ENCODE measurements at places on chromosomes 13 and 19. TPM values are rescaled to one million over a fixed set of nuclear protein-coding genes. Genes with fewer than 3 reads are reported as not detected.

GRCh38 chr19:58558623-58559274 lies 338 bp upstream of the UBE2M start:
- peaks cover 65% of the 10 kb centered on the region for H3K4me1 ChIP-seq
- H3K4me3 ChIP-seq, result peak overlapping the region; percentile 98
- peak overlapping the region; percentile 100 for H3K27ac ChIP-seq
- H3K36me3 ChIP-seq, result peaks cover 5% of the 10 kb centered on the region
- peak; percentile 99 for DNase-seq

- peak within 1 kb of the TSS; percentile 80 for H3K27ac ChIP-seq
- no peaks in the 10 kb centered on the region for H3K36me3 ChIP-seq
- peak within 1 kb of the TSS; percentile 87 for H3K4me3 ChIP-seq
- H3K27me3 ChIP-seq, result no peaks in the 10 kb centered on the region
- no peak for DNase-seq
- H3K4me1 ChIP-seq, result peaks cover 20% of the 10 kb centered on the region
These were observed at the start of gene MYPOP for GRCh38 chr19:45901912-45902650. Gene MYPOP (minus strand): TSS chr19:45902613. CDS start chr19:45901773, 840 bp downstream.

DNA sequence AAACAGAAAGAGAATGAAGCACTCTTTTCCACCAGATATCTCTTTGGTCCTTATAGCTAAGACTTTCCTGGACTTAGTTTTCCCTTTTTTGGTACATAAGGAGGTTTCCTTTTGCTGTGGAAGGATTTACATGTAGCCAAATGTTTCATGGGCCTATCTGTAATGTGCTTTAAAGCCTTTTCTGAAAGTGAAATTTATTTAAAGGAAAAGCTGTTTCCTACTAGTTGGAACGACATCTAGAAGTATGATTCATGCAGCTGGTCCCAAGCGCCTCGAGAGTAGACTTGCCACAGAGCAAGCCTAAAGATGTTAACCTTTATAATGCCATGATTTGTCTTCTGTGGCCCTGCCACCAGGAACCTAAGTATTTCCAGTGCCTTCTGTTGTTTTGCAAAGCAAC lies 390.3 kb downstream of the DLEU7 start:
- peaks cover 42% of the 10 kb centered on the region for H3K4me1 ChIP-seq
- peak overlapping the region; percentile 1 for H3K27ac ChIP-seq
- no peak overlapping the region for H3K4me3 ChIP-seq
- no peak for DNase-seq
- H3K36me3 ChIP-seq, result no peaks in the 10 kb centered on the region

DNA sequence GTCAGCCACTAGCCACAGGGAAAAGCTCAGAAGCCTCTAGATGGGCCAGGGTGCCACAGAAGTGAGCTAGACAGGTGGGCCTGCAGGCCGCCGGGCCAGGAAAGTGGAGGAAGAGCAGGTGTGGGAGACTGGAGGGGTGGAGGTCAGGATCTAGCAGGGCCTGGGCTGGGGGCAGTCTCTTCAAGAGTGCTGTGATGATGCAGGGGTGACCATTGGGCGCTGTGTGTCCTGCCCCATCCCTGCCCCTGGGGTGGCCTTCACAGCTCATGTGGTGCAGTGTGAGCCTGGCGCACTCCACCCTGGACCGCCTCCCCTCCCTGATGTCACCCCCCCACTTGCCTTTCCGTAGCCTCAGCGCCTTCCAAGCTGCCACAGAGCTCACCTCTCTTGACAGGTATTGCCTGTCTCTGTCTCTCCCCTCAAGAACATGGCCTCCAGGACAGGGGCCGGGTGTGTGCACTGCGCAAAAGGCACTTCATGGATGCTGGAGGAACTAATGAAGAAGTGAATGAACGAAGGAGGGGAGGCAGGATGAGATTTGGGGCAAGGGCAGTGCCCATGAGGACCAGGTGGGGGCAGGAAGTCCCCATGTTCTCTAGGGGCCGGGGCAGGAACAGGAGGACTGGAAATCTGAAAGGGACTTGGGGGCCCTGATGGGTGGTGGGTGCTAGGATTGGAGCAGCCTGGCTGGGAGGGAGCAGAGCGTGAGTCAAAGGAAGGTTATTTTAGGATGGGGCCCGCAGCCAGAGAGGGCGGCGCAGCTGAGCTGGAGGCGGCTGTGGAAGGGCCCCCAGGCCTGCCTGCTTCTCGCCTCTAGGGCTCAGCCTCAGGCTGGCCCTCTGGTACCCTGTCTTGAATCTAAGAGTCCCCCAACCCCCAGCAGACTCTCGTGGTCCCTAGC lies 6.6 kb downstream of the SSBP4 start:
- peak overlapping the region; percentile 62 for H3K27ac ChIP-seq
- DNase-seq, result peak; percentile 78
- H3K4me3 ChIP-seq, result no peak overlapping the region
- peaks cover 47% of the 10 kb centered on the region for H3K4me1 ChIP-seq
- peaks cover 15% of the 10 kb centered on the region for H3K36me3 ChIP-seq

- H3K27ac ChIP-seq, result peak overlapping the region; percentile 85
- H3K4me1 ChIP-seq, result peaks cover 50% of the 10 kb centered on the region
- DNase-seq, result no peak
- H3K4me3 ChIP-seq, result no peak overlapping the region
These were observed 46.0 kb downstream of the DNM2 start for GRCh38 chr19:10763828-10764339.

The NBEA gene
- total RNA-seq, result 22.0 TPM

DNA sequence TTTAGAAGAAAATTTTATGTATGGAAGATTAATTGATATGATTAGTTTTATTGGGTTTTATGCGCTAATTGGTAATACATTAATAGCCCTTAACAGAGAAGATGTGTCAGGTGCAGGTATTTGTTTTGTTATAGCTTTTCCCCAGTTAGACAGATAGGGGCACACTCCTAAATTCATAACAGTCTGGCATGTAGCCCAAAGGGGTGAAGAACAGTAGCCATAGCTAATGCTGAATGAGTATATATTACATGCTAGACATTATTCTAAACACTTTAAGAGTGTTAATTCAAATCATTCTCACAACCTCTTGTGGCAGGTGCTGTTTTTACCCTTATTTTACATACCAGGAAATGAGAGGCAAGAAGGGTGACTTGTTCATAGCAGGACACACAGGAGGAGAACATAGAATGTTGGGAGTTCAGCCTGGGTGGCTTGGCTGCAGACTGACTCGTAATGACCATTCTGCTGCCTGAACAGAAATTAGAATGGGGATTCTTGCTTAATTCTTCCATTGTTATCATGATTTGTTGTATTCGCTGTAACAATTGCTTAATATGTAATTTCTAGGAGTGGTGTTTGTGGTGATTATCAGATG lies 20.1 kb downstream of the PCCA start:
- no peaks in the 10 kb centered on the region for H3K4me1 ChIP-seq
- DNase-seq, result no peak
- no peak overlapping the region for H3K27ac ChIP-seq
- no peaks in the 10 kb centered on the region for H3K36me3 ChIP-seq

The ZNF765 gene
- 3.6 TPM for total RNA-seq

DNA sequence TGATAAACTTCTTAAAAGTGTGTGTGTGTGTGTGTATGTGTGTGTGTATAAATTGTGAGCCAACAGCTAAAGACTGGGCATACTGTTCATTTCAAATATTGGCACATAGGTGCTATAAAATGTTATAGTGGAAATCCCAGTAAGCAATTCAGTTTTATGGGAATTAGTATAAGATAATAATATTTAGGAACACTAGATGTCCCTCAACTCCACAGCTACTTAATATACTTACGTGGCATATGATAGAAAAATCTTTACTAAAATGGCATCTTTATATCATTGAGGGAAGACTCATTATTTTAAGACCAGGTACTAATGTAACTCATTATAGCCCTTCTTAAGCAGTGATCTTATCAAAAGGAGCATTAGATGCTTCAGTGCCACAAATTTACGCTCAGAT lies 266.2 kb downstream of the MAB21L1 start:
- no peaks in the 10 kb centered on the region for H3K4me1 ChIP-seq
- no peaks in the 10 kb centered on the region for H3K36me3 ChIP-seq
- no peak overlapping the region for H3K27ac ChIP-seq
- no peak for DNase-seq
- no peak overlapping the region for H3K4me3 ChIP-seq
- no peaks in the 10 kb centered on the region for H3K27me3 ChIP-seq

DNA sequence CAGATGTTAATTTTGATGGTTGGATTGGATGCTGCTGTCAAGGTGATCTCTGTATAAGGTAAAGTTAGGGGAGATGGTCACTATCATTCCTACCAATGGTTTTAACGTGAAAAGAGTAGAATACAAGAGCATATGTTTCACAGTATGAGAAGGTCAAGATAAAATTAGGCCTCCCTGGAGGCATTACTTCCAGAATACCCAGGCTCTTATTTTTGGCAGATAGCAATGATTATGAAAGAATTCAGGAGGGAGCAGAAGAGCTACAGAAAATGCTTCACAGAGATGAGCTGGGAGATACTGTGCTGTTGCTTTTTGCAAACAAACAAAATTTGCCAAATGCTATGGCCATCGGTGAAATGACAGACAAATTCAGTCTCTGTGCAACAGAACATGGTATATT lies 547.5 kb upstream of the SPRY2 start:
- no peaks in the 10 kb centered on the region for H3K4me1 ChIP-seq
- no peaks in the 10 kb centered on the region for H3K27me3 ChIP-seq
- no peak overlapping the region for H3K27ac ChIP-seq
- H3K4me3 ChIP-seq, result no peak overlapping the region

GRCh38 chr13:33773790-33774462 lies 44.0 kb upstream of the RFC3 start:
- H3K36me3 ChIP-seq, result no peaks in the 10 kb centered on the region
- DNase-seq, result no peak
- H3K27ac ChIP-seq, result no peak overlapping the region
- H3K27me3 ChIP-seq, result no peaks in the 10 kb centered on the region
- H3K4me3 ChIP-seq, result no peak overlapping the region

DNA sequence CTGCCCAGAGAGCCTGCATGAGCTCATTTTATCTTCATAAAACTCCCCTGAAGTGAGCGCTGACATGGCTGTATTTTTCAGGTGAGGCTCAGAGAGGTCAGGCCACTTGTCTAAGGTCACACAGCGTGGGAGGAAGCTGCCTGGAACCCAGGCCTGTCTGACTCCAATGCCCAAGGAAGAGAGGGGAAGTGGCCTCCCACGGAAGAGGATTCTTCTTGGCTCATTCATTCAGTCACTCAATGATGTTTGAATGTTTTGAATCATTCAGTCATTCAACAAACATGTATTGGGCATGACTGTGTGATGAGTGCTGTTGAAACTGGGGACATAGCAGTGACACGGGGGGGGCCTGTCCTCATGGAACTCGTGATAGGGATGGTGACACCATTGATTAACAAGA lies 12.0 kb downstream of the ACTL9 start:
- no peak for DNase-seq
- no peaks in the 10 kb centered on the region for H3K36me3 ChIP-seq
- peaks cover 30% of the 10 kb centered on the region for H3K27me3 ChIP-seq
- H3K27ac ChIP-seq, result no peak overlapping the region
- no peak overlapping the region for H3K4me3 ChIP-seq

The CLEC11A gene
- total RNA-seq, result 5.2 TPM

The KCNN1 gene
- not detected for total RNA-seq

GRCh38 chr19:55261671-55262126 lies 2.9 kb upstream of the PPP6R1 start:
- H3K36me3 ChIP-seq, result no peaks in the 10 kb centered on the region
- no peaks in the 10 kb centered on the region for H3K27me3 ChIP-seq
- no peak overlapping the region for H3K27ac ChIP-seq
- H3K4me1 ChIP-seq, result peaks cover 24% of the 10 kb centered on the region
- no peak overlapping the region for H3K4me3 ChIP-seq
- DNase-seq, result no peak

- H3K27me3 ChIP-seq, result peaks cover 9% of the 10 kb centered on the region
- no peak overlapping the region for H3K4me3 ChIP-seq
- H3K36me3 ChIP-seq, result no peaks in the 10 kb centered on the region
- H3K27ac ChIP-seq, result no peak overlapping the region
- DNase-seq, result no peak
These were observed 4.2 kb downstream of the ANO8 start for GRCh38 chr19:17330262-17331044.

DNA sequence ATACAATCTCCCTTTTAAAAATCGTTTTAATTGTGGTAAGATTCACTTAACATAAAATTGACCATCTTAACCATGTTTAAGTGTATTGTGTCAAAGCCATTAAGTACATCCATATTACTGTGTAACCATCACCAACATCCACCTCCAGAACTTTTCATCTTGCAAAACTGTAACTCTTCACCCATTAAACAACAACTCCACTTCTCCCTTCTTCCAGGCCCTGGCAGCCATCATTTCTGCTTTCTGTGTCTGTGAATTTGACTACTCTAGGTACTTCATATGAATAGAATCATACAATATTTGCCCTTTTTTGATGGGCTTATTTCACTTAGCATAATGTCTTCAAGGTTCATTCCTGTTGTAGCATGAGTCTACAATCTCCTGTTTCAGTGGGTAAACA lies 36.5 kb upstream of the VWA8 start:
- H3K4me1 ChIP-seq, result no peaks in the 10 kb centered on the region
- H3K36me3 ChIP-seq, result no peaks in the 10 kb centered on the region
- no peak overlapping the region for H3K4me3 ChIP-seq
- no peaks in the 10 kb centered on the region for H3K27me3 ChIP-seq

- H3K4me3 ChIP-seq, result no peak overlapping the region
- DNase-seq, result no peak
- H3K36me3 ChIP-seq, result no peaks in the 10 kb centered on the region
- no peaks in the 10 kb centered on the region for H3K27me3 ChIP-seq
- no peak overlapping the region for H3K27ac ChIP-seq
These were observed 2862.8 kb upstream of the PCDH20 start for GRCh38 chr13:64278493-64278892.

The FAM124A gene
- total RNA-seq, result 13.4 TPM

- no peak for DNase-seq
- H3K27ac ChIP-seq, result no peak overlapping the region
- no peaks in the 10 kb centered on the region for H3K36me3 ChIP-seq
- no peak overlapping the region for H3K4me3 ChIP-seq
These were observed 23.1 kb downstream of the EPSTI1 start for GRCh38 chr13:42968906-42969305.

GRCh38 chr13:110856942-110857835 lies 57.7 kb downstream of the ANKRD10 start:
- H3K4me1 ChIP-seq, result no peaks in the 10 kb centered on the region
- no peak overlapping the region for H3K4me3 ChIP-seq
- no peaks in the 10 kb centered on the region for H3K27me3 ChIP-seq

The FXYD3 gene
- total RNA-seq, result 0.51 TPM

- no peaks in the 10 kb centered on the region for H3K27me3 ChIP-seq
- DNase-seq, result no peak
- peak overlapping the region; percentile 91 for H3K27ac ChIP-seq
These were observed 18.2 kb downstream of the CEBPG start for GRCh38 chr19:33391631-33392249.

DNA sequence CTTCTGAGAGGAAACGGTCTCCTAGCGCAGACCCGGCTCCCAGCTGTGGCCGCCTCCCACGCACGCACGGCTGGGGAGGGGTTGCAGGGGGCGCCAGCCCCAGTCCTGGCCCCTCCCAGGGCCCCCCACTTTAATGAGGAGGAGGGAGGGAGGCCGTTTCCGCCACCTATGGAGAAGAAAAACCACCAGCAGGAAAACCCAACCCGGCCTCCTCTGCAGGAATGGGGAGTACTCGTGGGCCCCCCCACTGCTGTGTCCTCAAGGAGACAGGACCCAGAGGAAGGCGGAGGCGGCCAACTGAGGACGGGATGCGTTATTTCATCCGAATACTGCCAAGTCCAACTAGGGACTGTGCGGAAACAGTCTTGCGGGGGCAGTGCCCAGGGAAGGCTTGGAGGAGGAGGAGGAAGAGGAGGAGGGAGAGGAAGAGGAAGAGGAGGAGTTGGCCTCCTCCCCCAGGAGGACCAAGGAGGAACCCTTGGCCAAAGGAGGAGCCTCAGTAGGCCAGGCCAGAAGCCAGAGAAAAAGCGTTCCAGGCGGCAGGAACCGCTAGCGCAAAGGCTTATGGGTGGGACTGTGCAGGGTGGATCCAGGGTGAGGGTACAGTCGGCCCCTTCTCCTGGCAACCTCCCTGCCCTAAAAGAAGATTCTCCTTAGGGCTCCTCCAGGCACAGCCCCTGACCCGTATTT lies 3.9 kb upstream of the SSBP4 start:
- DNase-seq, result peak; percentile 93
- no peaks in the 10 kb centered on the region for H3K36me3 ChIP-seq
- H3K27me3 ChIP-seq, result peaks cover 7% of the 10 kb centered on the region
- H3K4me1 ChIP-seq, result peaks cover 60% of the 10 kb centered on the region
